ENCODE measurements at places on chromosomes 16 and 17.
A peak's percentile ranks its signal among the peaks of the same experiment; 100 is the strongest.

GRCh38 chr16:85844786-85845185 lies 45.3 kb downstream of the COX4I1 start:
- DNase-seq, result no peak

DNA sequence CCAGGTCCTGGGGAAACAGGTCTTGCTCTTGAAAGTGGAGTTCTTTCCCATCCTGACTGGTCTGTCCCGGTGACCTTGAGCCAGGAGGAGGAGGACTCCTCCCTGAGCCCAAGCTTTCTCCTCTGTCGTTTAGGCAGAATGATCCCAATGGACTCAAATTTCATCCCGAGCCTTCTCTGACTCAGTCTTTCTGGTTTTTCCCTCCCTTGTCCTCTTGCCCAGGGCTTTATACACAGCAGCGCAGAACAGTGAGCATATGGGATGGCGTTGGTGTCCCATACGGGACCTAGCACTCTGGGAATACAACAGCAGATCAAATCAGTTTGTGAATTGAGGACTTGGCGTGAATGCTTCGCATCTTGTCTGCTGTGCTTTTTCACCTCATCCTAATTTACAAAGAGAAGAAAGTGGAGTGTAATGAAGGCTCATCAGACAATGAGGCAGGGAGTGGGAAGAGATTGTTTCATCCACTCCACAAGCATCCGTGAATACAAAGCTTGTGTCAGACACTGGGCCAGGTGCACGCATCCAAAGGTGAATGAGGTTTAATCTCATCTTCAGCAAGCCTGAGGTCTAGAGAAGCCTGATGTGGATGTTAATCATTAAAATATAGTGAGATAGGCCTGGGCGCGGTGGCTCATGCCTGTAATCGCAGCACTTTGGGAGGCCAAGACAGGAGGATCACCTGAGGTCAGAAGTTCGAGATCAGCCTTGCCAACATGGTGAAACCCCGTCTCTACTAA lies 1.1 kb upstream of the XYLT1 start:
- DNase-seq, result no peak

DNA sequence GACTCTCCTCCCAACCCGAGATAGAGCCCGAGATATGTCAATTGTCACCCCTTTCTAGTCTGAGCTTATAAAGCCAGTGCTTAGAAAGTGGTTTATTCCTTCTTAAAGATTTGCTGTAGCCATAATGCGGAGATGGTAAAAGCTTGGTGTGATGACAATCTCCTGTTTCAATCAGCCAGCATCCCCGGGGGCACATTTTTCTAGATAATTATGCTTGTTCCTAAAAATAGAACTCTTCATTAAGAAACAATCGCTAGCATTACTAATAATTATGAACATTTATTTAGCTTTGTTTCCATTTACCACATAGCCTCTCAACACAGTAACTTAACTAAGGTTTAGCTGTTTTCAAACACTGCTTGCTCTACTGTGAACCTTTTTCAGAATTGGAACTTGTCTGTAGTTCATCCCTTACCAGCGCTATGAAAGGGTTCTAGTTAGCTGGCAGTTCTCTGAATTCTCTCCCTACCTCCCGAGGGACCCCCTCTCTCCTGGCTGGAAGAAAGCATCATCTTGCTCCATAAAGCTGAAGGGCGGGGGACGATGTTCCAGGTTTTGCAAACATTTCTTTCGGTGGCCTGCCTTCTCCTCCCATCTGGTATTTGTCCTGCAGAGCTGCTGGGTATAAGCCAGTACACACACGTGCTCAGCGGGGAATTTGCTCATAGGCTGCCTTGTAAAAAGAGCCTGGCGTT lies 922 bp upstream of the MRPL58 start:
- no peak for DNase-seq

DNA sequence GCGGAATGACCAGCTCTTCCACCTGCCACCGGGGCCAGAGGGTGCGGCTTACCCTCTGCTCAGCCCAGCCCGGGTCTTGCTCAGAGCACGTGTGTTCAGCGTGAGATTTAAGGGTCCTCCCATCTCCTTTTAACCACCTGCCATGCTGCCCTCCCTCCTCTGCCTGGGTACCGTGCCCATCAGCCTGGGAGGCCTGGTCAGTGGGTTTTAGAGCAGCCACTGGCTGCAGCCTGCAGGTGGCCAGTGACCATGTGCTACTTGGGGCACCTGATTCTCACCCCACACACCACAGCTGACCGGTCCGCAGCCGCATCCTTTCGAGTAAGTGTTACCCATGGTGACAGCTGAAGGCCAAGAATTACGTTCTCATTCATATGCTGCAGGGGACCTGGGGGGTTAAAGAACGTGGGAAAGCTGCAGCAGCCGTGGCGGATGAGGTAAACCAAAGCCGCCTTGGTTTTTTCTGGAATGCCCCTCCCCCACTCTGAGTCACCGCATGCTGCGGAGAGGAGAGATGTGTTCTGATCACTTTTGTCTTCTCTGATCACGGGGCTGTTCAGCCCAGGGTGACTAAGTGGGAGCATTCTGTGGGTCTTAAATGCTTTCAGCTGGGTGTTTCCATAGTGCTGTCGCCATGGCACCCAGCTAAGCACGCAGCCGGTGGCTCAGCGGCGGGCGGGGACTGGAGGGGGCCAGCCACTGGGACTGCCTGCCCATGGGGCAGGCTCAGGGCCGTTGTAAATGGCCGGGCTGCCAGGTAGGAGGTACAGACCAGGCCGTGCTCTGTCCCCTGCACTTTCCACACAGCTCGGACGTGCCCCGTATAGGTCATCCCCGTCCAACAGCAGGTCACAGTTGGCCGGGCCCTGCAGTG lies 59.8 kb downstream of the BAIAP2 start:
- DNase-seq, result peak; percentile 99

DNA sequence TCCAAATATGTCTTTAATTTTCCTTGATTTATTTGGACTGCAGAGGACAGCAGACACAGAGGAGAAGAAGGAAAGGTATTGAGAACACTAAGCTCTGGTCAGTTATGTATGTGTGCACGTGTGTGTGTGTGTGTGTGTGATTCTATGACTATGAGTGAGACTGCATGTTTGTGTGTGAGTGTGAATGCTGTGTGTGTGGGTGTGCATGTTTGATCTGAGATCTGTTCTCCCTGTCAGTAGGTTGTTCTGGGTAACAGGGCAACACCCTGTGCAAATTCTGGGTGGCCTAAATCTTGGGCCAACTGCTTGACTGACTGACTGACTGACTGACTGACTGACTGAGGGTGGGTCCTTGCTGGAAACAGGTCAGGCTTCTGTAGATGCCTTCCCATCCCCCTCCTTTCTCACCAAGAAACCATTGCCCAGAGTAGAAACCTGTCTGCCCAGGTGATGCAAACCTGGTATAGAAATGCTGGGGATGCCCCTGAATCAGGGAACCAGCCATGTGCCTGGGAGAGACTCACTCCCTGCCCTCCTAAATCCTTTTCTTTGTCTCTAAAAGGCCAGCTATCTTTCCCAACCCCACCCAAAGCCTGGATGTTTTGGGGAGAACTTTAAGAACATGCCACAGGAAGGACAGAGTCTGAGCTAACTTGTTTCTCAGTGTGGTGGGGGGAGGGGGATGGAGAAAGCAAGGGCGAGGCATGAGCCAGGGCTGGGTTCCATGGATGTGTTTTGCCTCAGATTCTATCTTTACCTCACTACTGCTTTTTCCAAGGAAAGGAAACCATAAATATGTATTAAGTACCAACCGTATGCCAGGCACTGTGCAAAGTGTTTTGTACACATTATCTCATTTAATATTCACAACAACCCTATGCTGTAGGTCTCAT lies 4.5 kb upstream of the NR1D1 start:
- no peak for DNase-seq

DNA sequence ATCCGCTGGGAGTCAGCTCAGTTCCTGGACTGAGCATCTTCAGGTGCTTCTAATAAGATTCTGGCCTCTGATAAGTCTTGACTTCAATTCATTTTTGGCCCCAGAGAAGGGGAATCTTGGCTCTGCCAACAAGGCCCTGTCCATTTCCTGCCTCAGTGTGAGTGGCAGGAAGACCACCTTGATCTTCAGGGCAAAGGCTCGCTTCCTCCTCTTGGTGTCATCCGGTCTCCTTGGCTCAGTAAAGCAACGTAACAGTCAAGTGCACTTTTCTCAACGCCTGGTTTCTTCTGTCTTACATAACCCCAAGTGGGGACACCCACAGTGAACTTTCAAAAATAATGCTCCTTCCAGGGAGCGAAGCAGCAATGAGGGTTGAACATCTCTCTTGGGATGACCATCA lies 169.8 kb downstream of the PRKCB start:
- no peak for DNase-seq

DNA sequence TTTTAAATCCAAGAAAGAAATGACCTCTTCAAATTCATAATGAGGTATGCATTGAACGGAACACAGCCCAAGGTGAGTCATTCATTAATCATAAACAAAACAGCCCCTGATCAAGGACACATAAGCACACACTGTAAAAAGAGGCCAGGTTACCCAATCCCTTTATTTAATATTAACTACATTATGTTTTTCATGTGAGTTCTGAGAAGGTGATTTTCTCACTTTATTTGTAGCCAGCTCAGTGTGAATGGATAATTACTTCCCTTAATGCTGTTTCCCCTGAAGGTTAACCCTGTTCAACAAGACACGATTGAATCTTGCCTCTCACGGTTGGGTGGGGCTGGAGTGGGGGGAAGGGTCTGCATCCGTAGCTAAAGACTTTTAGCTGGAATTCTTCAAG lies 257.3 kb upstream of the SALL1 start:
- DNase-seq, result no peak

DNA sequence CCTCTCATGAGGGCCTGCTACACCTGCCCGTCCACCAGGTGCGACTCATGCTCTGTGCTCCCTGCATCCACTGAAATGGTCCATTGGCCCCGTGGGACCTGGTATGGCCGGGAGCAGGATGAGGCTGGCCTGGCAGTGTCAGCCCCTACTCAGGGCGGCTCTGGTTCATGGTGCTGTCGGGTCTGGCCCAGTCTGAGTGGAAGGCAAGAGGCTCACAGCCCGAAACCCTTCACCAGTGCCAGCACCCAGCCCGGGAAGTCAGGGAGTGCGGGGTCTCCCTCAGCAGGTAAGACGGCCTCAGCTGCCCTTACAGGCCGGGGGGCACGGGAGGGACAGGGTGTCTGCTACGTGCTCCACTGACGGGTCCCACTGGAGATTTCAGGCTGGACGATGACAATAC lies 40.5 kb upstream of the RASD1 start:
- DNase-seq, result no peak

GRCh38 chr17:2140683-2141082 lies 85.8 kb downstream of the HIC1 start:
- no peak for DNase-seq

- no peak for DNase-seq
Measured at GRCh38 chr16:84941921-84942320, 69.4 kb downstream of the ZDHHC7 start.

GRCh38 chr16:70715860-70716357 lies 30.1 kb upstream of the MTSS2 start:
- no peak for DNase-seq

- no peak for DNase-seq
Measured at GRCh38 chr16:85304337-85304736, 192.1 kb upstream of the CIBAR2 start.

DNA sequence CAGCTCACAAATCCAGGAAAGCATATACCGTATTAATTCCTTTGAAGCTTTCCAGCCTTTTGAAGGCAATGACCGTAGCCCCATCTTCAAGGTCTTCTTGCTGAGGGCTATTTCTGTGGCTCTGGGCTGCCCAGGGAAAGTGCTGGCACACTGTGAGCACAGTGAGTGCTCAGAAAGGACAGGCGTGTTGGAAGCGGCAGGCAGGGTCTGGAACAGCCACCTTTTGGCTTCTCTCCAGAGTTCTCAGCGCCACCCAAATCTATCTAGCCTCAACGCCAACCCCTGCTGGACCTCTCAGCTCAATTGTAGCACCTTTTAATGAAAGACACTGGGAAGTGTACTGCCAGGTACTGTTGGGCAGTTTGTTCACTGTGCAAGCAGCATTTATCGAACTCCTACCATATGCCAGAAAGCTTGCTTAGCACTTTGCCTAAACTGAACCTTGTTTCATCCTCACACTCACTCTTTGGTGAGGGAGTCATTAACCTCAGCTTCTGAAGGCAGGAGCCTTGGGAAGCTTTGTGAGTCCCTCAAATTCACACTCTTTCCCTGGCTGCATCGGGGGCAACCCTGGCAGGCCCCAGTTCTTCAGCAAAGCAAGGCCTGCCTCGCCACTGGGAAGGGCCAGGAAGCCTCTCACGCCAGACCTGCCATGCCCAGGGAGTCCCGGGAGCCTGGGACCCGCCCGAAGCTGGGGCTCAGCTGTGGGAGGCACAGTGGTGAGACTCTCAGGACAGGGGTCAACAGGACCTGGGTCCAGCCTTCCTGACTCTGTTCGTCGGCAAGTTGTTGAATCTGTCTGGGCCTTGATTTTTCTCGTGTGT lies 13.5 kb upstream of the CIBAR2 start:
- DNase-seq, result no peak

GRCh38 chr17:74031316-74032090 lies 172.0 kb upstream of the RPL38 start:
- no peak for DNase-seq
